Inflammatory macrophage treated with lipopolysaccharide for 1 hour (primary cell): ENCODE measurements at places on chromosomes 13 and 19.

DNA sequence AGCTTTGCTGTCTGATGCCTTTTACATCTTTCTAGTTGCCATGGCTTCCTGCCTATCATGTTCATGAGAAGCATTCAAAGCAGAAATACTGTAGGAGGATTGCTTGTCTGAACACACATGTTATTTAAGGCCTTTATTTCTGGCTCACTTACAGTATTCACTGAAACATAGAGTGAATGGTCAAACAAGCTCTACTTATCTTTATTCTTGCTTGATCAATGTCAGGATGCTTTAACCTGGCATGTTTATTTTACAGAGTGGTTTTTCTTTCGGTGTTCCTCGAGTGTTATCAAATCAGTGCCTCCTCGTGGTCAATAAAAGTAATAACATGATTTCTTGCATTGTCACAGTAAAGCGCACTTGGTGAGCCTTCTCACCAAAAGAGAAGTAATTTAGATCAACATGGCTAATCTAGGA, 73.5 kb upstream of the PCDH17 start:
- DNase-seq, result no peak

DNA sequence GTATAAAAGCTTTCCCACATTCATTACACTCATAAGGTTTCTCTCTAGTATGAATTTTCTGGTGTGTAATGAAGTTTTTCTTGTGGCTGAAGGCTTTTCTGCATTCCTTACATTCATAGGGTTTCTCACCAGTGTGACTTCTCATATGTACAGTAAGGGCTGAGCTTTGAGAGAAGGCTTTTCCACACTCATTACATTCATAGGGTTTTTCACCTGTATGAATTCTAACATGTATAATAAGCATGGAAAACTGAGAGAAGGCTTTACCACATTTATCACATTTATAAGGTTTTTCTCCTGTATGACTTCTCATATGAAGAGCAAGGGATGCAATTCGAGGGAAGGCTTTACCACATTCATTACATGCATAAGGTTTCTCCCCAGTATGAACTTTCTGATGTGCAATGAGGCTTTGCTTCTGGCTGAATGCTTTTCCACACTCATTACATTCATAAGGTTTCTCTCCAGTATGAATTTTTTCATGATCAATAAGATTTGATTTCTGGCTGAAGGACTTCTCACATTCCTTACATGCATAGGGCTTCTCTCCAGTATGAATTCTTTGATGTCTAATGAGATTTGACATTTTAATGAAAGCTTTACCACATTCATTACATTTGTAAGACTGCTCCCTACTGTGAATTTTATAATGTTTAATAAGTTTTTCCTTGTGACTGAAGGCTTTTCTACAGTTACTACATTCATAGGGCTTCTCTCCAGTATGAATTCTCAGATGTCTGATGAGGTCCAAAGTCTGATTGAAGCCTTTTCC, 42.6 kb downstream of the ZNF527 start:
- DNase-seq, result no peak

DNA sequence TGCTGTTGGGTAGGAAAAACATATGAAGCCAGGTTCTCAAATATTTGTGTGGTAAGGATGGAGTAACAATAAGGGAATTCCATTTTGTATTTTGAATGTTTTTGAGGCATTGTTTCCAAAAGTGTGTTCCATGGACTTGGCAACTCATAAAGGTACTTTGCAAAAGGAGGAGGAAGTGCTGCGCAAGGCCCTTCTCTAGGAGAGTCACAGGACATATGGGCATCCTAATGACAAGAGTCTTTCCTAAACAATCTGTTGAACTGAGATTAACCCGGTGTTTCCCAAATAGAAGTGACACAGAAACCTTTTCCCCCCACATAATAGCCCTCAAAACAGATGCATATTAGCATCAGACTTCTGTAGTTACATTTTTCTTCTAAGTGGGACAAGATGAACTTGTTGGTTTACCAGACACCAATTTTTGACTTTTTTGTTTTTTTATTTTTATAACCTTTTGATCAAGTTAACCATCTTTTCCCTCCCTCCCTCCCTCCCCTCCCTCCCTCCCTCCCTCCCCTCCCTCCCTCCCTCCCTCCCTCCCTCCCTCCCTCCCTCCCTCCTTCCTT, 209.3 kb downstream of the PCCA start:
- DNase-seq, result no peak

GRCh38 chr19:1942078-1942933, 1.3 kb downstream of the CSNK1G2 start:
- peak; percentile 56 for DNase-seq

DNA sequence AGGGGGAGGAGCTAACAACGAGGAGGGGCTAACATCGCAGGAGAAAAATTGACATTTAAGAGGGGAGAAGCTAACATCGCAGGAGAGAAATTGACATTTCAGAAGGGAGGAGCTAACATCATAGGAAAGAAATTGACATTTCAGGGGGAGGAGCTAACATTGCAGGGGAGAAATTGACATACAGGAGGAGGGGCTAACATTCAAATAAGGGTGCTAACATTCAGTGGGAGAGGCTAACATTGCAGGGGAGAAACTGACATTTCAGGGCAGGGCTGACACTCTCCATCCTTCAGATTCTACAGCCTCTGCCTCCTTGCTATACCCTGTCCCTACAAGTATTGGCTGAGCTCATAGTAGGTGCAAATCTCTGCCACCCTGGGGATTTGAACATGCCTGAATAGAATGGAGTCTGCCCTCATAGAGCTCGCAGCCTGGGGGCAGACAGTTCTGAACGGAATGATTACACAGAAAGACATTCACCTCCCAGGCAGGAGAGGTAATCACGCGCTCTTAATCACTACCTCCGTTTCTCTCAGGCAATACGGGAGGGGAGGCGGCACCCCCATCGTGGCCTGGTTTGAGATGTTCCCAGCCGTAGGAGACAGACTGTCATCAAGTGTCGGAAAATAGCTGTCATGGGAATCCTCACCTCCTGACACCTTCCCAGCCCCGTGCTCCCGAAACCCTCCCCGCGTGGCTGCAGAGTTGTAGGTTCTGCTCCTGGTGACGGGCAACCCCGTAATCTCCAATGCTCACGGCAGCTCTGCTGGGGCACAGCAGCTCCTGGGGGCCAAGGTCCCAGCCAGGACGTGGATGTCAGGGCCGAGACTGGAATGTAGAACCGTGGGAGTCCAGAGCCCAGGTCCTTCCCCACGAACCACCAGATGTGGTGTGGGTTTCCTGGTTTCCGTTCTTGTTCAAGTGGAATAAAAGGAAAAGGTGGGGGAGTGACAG, 9.5 kb downstream of the GPR32 start:
- no peak for DNase-seq

DNA sequence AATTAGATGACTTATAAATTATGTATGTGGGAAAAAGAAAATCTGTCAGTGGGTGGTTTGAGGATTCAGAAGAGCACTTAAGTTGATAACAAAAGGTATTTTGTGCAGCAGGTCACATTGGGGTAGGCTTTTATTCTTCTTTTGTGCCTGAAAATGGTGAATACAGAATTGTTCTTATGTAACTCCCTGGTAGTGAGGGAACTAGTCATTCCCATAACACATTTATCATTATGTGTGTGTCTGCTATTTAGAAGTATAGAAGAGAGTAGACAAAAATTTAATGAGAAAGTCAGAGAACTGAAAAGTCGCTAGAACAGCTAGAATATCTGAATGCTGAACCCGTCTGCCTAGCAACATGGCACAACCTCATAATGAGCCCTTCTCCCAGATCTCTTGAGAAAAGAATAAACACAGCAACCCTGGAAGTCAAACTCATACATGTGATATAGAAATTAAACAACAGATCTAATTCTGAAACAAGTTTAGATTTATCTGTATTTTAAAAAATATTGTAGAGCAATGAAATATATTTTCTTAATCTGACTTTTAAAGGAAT, 111.8 kb upstream of the EDNRB start:
- DNase-seq, result no peak

GRCh38 chr13:39210961-39211534, 172.8 kb downstream of the NHLRC3 start:
- no peak for DNase-seq

- no peak for DNase-seq
Measured at GRCh38 chr19:30857388-30857787, 485.2 kb downstream of the ZNF536 start.

GRCh38 chr19:45016388-45017314, 15.4 kb downstream of the RELB start:
- DNase-seq, result peak; percentile 89

- DNase-seq, result no peak
Measured at GRCh38 chr19:38285567-38285966, 18.5 kb upstream of the C19orf33 start.

GRCh38 chr13:23941211-23941610, 43.9 kb upstream of the C1QTNF9B start:
- DNase-seq, result no peak

- DNase-seq, result no peak
Measured at GRCh38 chr13:111272117-111272516, 48.3 kb upstream of the TEX29 start.

GRCh38 chr13:114045113-114045735, 71.3 kb upstream of the C13orf46 start:
- DNase-seq, result no peak

- no peak for DNase-seq
Measured at GRCh38 chr19:10068205-10068604, 17.9 kb upstream of the SHFL start.

GRCh38 chr13:28540612-28541011, 45.7 kb upstream of the FLT1 start:
- DNase-seq, result no peak

- no peak for DNase-seq
Measured at GRCh38 chr13:100537486-100537885, 51.1 kb downstream of the GGACT start.

GRCh38 chr19:10195199-10195519, 406 bp upstream of the DNMT1 start:
- DNase-seq, result no peak

GRCh38 chr19:5674714-5675113, 5.6 kb downstream of the MICOS13 start:
- no peak for DNase-seq

- DNase-seq, result no peak
Measured at GRCh38 chr19:27805848-27806247, 1407.1 kb downstream of the UQCRFS1 start.

GRCh38 chr13:43200736-43201135, 177.3 kb downstream of the DNAJC15 start:
- DNase-seq, result no peak

- DNase-seq, result no peak
Measured at GRCh38 chr13:43797869-43798268, 11.1 kb upstream of the ENOX1 start.

GRCh38 chr19:8680676-8681344, 17.8 kb downstream of the ACTL9 start:
- DNase-seq, result no peak

GRCh38 chr19:14516048-14516534, 2.1 kb downstream of the DNAJB1 start:
- no peak for DNase-seq

DNA sequence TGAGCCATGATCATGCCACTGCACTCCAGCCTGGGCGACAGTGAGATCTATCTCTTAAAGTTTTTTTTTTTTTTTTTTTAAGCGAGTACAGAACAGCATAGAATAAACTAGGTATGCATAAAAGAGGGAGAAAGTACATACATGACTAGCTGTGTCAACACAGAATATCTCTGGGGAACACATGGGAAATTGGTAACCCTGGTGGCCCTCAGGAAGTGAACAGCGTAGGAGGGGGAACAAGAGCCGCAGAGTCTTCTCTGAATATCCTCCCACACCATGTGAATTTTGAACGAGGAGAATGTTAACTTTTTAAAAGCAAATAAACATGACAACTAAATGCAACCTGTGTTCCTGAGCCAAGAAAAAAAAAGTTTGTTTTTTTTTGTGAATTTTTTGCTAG, 15.2 kb downstream of the PHLDB3 start:
- DNase-seq, result peak; percentile 83

DNA sequence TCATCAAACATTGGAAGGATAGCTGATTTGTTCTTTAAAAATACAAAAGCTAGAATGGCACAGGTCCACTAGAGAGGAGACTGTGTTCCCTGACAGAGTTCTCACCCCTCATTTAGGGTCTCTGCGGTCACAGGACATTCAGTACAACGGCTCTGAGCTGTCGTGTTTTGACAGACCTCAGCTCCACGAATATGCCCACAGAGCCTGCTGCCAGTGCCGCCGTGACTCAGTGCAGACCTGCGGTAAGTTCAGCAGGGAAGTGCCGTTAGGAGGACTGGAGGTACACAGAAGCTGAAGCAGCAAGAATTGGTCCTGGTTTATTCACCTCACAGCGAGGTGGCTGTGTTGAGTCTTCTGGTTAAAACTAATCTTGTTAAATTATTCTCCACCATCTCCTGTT, 90.0 kb downstream of the TNFRSF19 start:
- DNase-seq, result no peak

DNA sequence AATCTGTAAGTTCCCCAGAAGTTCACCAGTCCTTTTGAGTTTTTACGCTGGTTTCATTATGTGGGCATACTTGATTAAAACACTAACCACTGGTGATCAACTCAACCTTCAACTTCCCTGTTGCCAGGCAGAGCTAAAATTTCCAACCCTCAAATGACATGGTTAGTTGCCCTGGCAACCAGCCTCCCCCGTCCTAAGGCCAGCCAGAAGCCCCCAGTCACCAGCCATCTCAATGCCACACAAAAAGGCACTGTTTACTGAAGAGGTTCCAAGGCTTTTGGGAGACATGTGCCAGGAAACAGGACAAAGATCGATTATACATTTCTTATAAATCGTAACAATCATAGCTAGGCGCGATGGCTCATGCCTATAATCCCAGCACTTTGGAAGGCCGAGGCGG, 1.6 kb downstream of the ZNF649 start:
- peak; percentile 15 for DNase-seq

GRCh38 chr13:113975416-113975815, 1.5 kb upstream of the C13orf46 start:
- no peak for DNase-seq

GRCh38 chr19:55460670-55461258, 678 bp downstream of the ISOC2 start:
- DNase-seq, result peak; percentile 71

- no peak for DNase-seq
Measured at GRCh38 chr19:11234486-11235075, 4.8 kb upstream of the ANGPTL8 start.

DNA sequence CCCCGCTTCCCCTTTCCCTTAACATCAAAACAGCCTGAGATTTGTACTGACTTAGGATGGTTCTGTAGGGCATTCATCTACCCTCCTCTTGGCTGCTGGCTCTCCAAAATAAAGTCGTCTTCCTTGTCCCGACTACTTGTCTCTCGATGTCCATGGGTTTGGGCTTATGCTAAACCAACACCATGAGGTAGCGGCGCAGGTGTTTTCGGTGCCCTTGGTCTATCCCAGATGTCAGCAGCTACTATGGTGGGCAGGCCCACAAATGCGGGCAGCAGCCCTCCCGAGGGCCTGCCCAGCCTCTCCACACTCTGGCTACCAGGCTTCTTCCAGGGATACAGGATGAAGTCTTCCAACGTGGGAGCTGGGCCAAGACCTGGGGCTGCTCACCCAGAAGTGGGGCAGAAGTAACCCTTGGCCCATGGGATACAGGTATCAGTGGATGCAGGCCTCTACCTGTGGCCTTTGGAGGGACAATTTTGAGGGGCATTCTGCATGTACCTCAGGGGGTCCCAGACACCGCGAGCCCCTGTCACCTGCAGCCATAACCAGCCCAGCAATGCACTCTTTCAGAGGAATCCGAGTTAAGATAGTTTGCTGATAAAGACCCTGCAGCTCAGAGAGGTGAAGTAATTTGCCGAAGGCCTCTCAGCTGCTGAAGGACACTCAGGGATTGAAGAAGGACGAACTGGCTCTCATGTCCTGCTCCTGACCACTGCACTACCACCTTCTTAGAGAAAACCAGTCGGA, 47.8 kb upstream of the VSTM2B start:
- DNase-seq, result no peak
